ENCODE measurements at places on chromosomes 7 and 10.

DNA sequence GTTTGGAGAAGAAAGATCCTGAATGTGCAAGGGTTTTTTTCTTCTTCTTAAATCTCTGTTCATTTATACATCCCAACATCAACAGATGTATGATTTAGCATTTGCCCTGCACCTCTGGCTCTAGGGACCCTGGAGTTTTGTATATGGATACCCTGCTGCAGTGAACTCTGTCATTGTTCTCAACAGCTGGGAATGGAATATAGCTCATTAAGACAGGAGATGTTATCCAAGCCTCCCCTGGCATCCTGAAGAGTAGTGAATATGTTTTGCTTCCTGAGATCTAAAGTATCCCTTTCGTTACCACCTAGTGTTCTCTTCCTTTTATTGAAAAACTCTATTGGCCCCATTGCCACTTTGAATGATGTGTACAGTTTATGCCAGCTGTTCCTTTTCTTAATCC is 275.9 kb downstream of the EXOC4 start:
- DNase-seq = no peak

DNA sequence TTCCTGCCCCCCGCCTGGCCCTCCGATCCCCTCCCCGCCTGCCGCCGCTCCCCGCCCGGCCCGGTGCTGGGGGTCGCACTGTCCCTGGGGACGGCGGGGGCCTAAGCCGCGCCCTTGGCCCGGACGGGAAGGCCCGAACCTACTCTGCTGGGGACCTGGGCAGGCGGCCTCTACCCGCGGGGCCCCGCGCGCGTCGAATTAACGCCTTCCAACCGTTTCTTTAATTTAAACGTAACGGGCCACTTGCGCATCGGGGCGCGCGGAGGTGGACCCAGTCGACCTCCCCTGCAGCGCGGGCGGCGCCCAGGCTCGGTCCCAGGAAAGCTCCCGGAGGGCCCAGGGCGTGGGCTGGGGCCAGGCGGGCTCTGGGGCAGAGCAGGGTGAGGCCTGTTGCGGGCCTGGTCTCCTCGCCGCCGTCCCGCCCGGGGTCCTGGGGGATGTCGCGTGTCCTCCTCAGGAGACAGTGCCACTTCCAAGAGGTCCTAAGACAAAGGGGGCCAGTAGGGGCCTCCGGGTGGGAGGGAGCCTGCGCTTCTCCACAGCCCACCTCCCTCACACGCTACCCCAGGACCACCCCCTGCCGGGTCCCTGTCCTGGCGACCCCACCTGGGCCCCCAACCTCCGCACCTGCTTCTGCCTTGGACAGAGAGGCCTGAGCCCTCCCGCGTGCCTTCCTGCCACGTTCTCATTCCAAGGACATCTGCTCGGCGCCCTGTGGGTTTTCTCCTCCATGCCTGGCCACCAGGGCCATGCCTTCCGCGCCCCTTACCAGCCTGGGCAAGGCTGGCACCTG is 658 bp upstream of the PTPRN2 start:
- no peak for DNase-seq

DNA sequence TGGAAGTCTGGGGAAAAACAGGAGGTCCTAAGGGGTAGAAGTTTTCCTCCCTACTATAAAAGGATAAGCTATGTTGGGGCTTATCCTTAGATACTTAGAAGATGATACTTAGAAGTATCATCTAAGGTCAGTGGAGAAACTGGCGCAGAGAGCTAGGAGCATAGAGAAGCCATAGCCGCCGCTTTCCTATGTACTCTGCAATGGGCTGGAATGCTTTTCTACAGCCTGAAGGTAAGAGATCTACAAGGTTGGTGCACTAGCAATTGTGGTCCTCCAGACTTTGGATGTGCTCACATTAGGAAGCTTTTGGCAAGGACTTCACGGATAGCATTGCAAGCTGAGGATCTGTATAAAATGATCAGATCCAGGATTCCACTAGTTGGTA is 12.4 kb upstream of the OPTN start:
- no peak for DNase-seq

- DNase-seq = no peak
Measured at GRCh38 chr7:38316733-38317360, 43.4 kb upstream of the TARP start.

DNA sequence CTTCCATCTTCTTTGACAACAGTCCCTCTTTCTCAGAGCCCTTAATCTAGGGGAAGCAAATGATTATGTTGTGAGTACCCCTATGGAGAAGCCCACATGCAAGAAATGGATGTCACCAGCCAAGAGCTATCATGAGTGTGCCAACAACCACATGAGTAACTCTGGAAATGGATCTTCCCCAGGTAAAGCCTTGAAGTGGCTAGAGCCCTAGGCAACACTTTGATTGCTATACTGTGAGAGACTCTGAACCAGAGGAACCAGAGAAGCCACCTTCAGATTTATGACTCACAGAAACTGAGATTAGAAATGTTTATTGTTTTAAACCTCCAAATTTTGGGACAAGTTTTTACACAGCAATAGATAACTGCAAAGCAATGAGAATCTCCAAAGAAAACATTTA is 60.9 kb upstream of the COL1A2 start:
- no peak for DNase-seq

Data from stimulated activated CD8-positive, alpha-beta memory T cell treated with anti-CD3 and anti-CD28 coated beads, Interleukin-15, amount 100 ng/mL, for 1 hour (primary cell).